Brain pericyte (primary cell): ENCODE measurements at places on chromosomes 4 and X.

DNA sequence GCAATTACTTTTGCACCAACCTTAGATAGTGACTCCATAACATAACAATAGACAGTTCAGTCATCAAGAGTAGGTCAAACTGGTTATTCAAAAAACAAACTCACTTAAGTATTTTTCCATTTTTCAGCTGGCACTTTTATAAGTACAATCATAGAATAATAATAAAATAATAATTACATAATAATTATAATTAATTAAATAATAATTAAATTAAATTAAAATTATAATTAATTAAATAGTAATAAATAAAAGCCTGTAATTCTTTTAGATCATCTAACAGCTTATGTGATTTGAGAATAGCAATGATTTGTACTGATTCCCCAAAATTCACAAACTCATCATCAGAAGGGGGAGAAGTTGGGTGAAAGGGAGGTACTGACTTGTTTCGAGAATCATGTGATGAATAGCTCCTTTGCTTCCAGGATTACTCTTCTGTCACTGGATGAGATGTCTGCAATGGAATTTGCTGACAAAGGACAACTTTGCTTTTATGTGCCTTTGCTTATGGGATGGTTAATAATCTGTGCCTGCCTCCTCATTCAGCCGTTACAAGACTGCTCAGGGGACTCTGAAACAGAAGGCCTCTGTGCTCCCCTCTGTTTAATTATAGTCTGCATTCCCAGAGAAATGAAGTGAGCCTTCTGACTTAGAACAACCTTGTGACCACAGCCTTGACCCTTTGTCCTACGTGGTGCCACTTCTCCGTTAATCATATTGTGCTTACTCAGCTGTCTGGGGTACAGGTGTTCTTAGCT lies 104.8 kb upstream of the ENPEP start:
- no peak for DNase-seq

GRCh38 chr4:55444827-55445226 lies 49.1 kb downstream of the TMEM165 start:
- no peak for DNase-seq

DNA sequence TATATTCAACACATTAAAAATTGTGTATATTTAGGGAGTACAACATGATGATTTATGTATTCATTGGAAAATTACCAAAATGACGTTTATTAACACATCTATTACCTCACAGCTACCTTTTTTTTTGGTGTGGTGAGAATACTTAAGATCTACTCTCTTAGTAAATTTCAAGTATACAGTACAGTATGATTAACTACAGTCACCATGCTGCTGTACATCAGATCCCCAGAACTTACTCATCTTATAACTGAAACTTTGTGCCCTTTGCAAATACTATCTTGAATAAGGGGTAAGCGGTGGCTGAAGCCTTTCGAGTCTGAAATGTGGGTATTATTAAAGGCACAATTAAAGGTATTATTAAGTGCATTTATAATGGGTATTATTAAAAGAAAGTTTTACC lies 976 bp downstream of the PHKA1 start:
- DNase-seq = no peak

- DNase-seq = no peak
Measured at GRCh38 chr4:78528327-78528726, 23.2 kb upstream of the ANXA3 start.

DNA sequence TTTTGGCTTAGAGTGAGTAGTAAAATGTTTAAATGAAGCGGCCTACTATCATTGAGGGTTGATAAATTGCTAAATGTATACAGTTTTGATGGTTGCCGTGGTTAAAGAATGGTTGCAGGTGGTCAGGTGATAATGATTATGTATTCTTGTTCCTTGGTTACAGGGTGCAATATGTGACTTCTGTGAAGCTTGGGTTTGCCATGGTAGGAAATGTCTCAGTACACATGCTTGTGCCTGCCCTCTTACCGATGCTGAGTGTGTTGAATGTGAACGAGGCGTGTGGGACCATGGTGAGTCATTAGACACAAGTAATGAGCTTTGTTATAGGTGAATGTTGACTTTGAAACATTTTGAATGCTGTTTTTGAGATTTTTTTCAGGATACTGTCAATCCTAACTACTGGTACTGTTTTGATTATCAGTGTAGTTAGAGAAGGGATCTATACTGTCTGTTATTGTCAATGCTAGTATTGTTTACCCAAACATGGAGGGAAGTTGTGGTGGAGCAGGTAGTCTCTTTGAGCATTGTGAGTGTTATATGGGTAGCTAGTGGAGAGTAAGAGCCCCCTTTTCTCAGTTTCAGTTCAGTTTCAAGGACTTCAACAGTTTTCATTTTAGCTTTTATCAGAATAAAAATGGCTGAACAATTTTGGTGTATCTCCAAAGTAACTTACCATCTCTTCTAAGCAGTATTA lies 8.9 kb downstream of the ZNF330 start:
- DNase-seq = no peak

DNA sequence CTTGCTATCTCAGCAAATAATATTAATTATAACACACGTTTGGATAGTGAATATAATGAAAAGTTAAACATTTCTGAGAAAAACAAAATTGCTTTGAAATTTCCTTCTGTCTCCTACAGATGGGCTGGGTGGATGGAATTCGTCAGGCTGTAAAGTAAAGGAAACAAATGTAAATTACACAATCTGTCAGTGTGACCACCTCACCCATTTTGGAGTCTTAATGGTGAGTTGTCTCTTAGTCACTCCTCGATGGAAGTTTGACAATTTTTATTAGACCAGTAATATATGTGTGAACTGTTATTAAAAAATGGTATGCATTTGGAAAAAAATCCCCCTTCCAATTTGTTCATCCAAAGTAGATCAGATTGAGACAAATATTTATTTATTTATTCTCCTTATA lies 92.5 kb upstream of the BRS3 start:
- DNase-seq = no peak

- DNase-seq = no peak
Measured at GRCh38 chr4:174532445-174532844, 10.2 kb upstream of the HPGD start.

DNA sequence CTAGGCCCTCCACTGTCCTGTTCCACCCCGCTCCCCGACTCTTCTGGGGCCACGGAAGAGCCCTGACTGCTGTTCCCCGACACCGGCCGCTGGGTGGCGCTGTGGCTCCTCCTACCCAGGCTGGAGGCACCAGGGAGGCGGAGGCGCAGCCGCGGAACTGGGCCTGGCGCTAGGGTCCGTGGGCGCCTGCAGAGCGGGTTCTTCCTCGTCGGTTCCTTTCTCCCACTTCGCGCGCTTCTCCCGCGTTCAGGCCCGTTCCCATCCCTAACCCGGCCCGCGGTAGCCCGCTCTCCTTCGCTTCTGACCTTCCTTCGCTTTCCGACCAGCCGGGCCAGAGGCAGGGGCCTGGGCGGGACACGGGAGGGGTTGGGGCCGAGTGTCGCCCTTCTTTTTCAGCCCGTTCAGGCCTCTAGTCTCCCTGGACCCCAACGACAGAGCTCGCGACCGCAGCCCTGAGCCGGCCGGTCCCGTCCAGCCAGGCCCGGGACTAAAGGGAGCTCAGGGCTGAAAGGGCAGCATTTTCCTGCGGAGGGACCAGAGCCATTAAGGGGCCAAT lies 34.3 kb downstream of the NALF2 start:
- DNase-seq = no peak

DNA sequence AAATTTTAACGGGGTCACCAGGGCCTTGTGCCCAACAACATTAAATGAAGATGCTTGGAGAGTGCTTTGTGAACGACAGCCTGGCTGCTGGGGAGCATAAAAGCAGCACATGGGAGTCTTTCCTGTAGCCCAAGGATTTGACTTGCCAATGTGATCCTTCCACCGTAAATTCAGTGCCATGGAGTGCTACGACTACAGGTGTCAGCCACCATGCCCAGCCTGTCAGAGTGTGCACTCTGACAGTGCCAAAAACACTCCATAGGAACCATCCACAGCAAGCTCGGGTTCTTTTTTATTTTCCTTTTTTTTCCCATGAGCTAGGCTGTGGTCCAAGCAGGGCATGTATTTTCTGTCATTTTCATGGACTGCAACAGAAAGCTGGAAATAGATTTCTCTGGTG lies 156.9 kb downstream of the NLGN4X start:
- DNase-seq = no peak

DNA sequence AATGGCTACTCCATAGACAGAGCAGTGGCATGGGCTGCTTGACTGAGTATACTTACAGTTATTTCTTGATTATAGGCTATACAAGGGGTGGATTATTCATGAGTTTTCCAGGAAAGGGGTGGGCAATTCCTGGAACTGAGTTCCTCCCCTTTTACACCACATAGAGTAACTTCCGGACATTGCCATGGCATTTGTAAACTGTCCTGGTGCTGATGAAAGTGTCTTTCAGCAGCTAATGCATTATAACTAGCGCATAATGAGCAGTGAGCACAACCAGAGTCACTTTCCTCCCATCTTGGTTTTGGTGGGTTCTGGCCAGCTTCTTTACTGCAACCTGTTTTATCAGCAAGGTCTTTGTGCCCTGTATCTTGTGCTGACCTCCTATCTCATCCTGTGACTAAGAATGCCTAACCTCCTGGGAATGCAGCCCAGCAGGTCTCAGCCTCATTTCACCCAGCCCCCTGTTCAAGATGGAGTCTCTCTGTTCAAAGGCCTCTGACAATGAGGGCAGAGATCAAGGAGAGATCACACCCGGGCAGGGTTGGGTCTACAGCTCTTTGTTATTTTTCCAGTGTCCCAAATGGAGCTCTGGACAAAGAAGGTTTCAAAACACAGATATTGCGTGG lies 468.4 kb upstream of the PRKX start:
- DNase-seq = no peak

- no peak for DNase-seq
Measured at GRCh38 chrX:37659047-37659446, 26.5 kb upstream of the XK start.

- no peak for DNase-seq
Measured at GRCh38 chr4:78766026-78766425, 10.1 kb upstream of the BMP2K start.
